ENCODE measurements at places on chromosomes 4 and X. TPM values are rescaled to one million over a fixed set of nuclear protein-coding genes. Genes with fewer than 3 reads are reported as not detected.

NAAA gene
- 0.07 TPM for total RNA-seq

GRCh38 chrX:65581661-65582339 is 47.2 kb upstream of the LAS1L start:
- DNase-seq: peak; percentile 72
- H3K27ac ChIP-seq: no peak overlapping the region
- no peaks in the 10 kb centered on the region for H3K27me3 ChIP-seq
- H3K4me1 ChIP-seq: no peaks in the 10 kb centered on the region
- no peaks in the 10 kb centered on the region for H3K36me3 ChIP-seq
- H3K4me3 ChIP-seq: no peak overlapping the region

- DNase-seq: no peak
- H3K27ac ChIP-seq: no peak overlapping the region
- no peak overlapping the region for H3K4me3 ChIP-seq
- no peaks in the 10 kb centered on the region for H3K36me3 ChIP-seq
Observed at GRCh38 chrX:20260885-20261284, 5.8 kb downstream of the RPS6KA3 start.

- H3K27me3 ChIP-seq: no peaks in the 10 kb centered on the region
- no peak overlapping the region for H3K27ac ChIP-seq
- DNase-seq: no peak
Observed at GRCh38 chr4:158778156-158778711, 9.4 kb downstream of the FNIP2 start.

DNA sequence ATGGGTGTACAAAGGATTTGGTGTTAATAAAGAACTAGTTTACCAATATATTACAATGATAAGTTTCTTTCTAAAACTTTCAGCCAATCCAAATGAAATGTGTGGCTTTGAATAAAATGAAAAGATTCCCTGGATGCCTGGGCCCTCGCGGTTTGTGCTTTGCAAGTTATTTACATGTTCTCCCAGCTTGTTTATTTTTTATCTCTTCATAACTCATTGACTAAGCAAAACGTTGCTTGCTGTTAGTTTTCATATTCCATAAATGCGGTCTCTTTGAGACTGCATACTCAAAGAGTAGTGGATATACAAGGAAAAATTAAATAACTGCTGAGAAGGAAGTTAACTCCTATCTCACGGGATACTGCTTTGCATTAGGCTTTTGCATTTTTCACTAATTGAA is 26.0 kb downstream of the FHDC1 start:
- H3K36me3 ChIP-seq: no peaks in the 10 kb centered on the region
- H3K27me3 ChIP-seq: no peaks in the 10 kb centered on the region
- H3K27ac ChIP-seq: no peak overlapping the region
- H3K4me3 ChIP-seq: no peak overlapping the region
- H3K4me1 ChIP-seq: peaks cover 6% of the 10 kb centered on the region
- no peak for DNase-seq

DNA sequence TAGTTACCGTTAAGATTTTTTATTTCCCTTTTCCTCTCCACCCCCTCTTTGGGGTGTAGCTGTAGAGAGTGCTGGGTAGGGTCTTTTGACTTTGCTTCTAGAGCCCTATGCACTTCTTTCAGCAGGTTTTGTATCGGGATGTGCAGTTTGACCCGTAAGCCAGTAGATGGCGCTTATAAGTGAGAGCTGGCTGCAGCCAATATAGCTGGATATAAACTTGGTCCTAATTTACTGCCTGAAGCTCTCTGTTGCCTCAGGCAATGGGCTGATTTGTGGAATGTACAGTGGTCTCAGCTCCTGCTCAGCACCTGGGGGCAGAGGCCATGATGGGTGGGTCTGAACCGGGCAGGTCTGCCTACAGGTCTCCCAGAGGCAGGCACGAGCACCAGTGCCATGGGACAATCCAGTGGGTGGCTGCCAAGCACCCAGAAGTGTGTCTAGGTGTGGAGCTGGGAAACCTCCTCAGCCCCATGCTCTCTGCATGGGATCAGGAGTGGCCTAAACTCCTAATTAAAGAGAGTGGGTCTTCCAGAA is 146.5 kb downstream of the SPANXN1 start:
- no peaks in the 10 kb centered on the region for H3K4me1 ChIP-seq
- H3K27me3 ChIP-seq: no peaks in the 10 kb centered on the region
- H3K27ac ChIP-seq: no peak overlapping the region
- DNase-seq: peak; percentile 15
- H3K4me3 ChIP-seq: no peak overlapping the region

TASL gene
- not detected for total RNA-seq

DNA sequence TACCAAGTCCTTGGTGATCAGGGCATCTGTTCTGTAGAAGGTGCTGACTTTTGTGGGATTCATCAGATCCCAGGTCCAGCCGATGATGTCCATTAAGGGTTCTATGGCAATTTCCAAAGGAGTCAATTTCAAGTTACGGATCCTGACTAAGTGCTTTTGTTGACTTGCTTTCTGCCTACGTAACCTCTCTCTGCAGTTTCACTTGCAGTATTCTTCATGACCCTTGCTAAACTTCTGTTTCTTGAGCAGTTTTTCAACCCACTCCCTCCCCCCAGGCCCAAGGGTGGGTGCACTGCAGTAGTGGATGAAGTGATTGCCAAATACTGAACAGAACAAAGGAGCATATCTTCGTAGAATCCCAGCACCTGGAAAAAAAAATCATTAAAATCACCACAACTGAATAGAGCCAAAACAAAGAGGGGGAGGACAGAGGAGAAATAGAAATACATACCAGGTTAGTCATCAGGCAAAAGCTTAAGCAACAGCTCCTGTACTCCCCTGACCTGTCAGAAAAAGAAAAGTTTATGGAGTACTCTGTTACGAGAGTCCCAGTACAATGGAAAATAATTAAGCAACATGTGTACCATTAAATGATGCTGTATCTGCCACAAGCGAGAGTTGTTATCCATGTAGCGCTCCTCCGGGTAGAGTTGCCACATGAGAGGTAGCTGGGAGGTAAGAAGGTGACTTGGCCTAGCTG is 5.8 kb downstream of the CMC4 start:
- no peaks in the 10 kb centered on the region for H3K36me3 ChIP-seq
- DNase-seq: no peak
- no peaks in the 10 kb centered on the region for H3K27me3 ChIP-seq
- H3K4me1 ChIP-seq: no peaks in the 10 kb centered on the region

- H3K4me3 ChIP-seq: no peak overlapping the region
- DNase-seq: no peak
- no peak overlapping the region for H3K27ac ChIP-seq
- no peaks in the 10 kb centered on the region for H3K4me1 ChIP-seq
- no peaks in the 10 kb centered on the region for H3K27me3 ChIP-seq
Observed at GRCh38 chrX:17848545-17849265, 12.4 kb downstream of the RAI2 start.

DNA sequence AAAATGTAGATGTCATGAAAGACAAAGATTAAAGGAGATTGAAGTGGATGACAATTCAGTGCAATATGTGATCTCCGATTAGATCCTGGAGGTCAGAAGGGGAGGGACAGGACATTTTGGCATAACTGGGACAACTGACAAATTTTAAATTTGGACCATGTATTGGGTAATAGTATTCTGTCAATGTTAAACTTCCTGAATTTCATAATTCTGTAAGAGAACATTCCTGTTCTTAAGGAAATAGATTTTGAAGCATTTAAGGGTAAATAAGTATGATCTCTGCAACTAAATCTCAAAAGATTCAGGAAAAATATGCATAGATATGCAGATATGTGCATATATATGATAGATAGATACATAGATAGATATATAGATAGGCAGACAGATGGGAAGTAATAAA is 11.0 kb downstream of the ODAPH start:
- H3K27ac ChIP-seq: no peak overlapping the region
- no peak overlapping the region for H3K4me3 ChIP-seq
- peaks cover under 1% of the 10 kb centered on the region for H3K27me3 ChIP-seq
- H3K4me1 ChIP-seq: no peaks in the 10 kb centered on the region
- DNase-seq: no peak

Measured in neural progenitor cell (in vitro differentiated cells).